AG08395 (cell line): ENCODE measurements at places on chromosomes 4 and X.

- no peak for DNase-seq
Measured at GRCh38 chr4:114599903-114600552, 1.4 kb downstream of the UGT8 start.

DNA sequence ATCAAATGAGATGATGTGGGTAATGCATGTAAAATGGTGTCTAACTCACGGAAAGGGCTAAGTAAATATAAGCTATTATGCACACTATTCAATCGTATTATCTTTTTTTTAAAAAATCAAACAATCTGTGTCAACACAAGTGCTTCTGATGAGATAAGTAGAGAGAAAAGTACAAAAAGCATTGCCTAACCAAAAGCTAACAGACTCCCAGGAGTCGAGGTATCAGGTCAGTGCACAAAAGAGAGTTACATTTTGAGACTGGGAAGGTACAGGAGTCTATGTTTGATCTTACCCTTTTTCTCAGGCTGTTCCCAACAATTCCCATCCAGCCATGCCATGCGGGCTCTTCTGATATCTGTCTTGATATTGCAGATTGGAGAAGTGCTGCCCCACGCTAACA lies 203.3 kb upstream of the ZIC3 start:
- DNase-seq, result no peak

GRCh38 chr4:119300101-119300978 lies 21.6 kb downstream of the FABP2 start:
- peak; percentile 96 for DNase-seq

GRCh38 chr4:162891788-162892707 lies 274.6 kb downstream of the NAF1 start:
- DNase-seq, result no peak

DNA sequence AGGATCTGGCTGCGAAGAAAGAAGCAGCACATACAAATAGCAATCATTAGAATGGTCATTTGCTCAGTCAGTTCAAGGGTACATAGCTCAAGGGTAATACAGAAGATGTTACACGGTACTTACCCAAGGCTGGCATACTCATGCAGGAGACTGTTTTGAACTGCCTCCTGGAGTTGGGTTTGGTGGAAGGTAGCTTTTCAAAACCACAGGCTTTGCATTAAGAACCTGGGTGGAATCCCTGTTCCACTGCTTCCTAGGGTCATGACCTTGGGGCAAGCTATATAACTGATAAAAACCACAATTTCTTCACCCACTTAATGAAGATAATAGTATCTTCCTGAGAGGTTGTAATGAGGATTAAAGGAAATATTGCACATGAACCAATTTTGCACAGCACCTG lies 36.5 kb downstream of the TBC1D9 start:
- DNase-seq, result no peak

GRCh38 chr4:74206088-74206825 lies 48.3 kb downstream of the MTHFD2L start:
- peak; percentile 12 for DNase-seq
